CMK (cell line): ENCODE measurements at places on chromosomes 3 and 15.

DNA sequence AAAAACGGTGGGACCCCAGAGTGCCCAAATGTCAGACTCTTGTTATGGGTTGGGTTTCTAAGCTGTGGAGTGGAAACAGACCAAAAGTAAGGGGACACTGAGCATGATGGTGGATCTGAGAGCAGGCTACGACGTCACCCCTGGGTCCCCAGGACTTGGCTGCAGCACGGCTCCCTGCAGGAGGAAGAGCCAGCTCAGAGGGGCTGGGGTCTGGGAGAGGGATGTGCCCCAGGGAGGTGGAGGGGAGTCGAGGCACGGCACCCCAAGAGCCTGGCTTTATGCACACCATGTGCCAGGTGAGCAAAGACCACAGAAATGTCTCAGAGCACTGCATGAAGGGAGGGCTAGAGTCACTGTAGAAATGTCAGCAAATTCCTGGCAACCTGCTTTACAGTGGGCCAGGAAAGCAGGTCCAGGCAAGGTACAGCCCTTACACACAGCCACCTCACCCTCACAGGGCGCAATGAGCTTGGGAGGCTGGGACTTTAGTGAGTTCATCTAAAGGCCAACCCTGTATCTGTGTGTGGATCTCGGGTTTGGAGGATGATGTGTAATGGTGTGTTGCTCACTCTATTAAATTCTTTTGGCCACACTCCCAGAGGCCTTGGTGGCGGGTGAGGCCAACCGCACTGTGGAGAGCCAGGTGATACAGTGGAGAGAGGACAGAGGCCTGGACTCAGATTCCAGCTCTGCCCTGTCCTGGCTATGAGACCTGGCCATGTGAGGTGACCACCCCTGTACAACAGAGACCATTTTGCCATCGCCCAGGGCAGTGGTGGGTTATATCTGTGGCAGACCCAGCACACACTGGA lies 14.1 kb downstream of the CTSH start:
- DNase-seq = no peak

DNA sequence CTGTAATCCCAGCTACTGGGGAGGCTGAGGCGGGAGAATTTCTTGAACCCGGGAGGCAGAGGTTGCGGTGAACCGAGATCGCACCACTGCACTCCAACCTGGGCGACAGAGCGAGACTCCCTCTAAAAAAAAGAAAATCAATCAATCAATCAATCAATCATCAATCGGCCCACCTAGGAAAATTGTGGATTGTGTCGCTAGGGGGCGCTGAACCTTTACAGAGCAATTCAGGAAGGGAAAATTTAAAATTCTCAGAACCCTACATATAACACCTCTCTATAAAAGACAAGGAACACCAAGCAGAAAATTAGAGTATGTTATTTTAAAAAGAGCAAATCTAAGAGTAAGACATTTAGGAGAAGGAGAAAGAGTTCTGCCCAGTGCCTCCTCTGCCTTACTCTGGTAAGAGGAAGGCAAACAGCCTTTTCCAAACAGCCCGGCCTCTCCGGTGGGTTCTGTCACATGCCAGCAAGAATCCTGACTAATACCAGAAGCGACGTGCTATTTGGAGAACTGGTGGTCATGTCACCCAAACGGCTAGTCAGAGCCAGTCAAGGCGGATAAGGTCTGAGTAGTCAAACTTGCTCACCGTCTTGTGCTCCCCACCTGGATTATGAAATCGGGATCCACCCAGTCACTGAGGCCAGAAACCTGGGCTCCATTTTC lies 22.3 kb upstream of the SMCO1 start:
- DNase-seq = no peak

GRCh38 chr3:73618461-73618860 lies 6.3 kb downstream of the PDZRN3 start:
- no peak for DNase-seq

- DNase-seq = no peak
Measured at GRCh38 chr15:52139599-52140462, 27.3 kb upstream of the BCL2L10 start.

DNA sequence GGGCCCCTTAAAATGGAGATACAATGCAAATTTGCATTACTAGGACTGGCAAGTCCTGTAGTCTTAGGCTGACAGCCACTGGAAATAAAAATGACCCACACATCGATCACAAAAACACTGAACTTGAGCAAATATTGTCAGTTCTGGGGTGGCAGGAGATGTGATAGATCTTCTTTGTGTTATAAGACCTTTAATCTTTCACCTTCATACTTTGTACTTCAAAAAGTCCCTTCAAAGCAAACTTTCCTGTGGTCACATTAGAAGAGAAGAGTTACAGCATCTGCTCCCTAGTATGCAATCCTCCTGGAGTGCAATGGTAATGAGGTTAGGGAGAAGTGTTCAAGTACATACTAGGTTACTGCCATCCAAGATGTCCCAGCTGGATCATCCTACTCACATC lies 149.4 kb upstream of the KCNMB2 start:
- DNase-seq = no peak

- DNase-seq = no peak
Measured at GRCh38 chr3:29280404-29281093, at the start of gene RBMS3. TSS of gene RBMS3 (plus strand) at chr3:29281071.
